GF-D8 (cell line): ENCODE measurements at places on chromosomes 7 and 10.

GRCh38 chr7:74430961-74431466, 22.7 kb upstream of the GTF2IRD1 start:
- no peak for DNase-seq

GRCh38 chr7:39749717-39750116, 126.3 kb downstream of the RALA start:
- no peak for DNase-seq

DNA sequence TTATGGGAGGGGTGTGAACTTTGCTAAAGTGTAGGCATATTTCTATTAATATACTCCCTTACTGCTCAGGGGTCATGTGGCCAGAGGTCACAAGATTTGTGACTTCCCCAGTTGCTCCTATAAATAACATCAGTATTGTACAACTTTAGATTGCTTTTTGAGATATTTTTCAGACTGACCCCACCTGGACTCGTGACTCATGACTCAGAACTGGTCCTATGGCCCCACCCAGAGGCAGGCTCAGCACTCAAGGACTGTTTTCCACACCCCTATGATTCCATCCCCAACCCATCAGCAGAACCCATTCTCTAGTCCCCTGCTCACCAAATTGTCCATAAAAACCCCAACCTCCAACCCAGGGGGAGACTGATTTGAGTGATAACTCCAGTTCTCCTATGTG, 2.7 kb upstream of the CUL2 start:
- DNase-seq, result peak; percentile 26

DNA sequence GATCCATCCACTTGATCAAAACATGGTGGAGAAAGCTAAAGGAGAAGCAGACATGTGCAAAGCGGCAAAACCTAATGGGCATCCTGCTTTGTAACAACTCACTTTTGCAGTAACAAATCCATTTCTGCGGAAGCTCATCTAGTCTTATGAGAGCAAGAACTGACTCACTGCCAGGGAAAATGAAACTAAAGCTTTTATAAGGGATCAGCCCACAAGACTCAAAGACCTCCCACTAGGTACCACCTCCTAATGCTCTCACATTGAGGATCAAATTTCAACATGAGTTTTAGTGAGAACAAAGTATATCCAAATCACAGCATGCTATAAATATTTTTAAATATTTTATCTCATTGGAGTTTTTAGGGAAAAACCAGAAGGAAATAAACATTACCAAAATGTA, 120.1 kb upstream of the GNAI1 start:
- DNase-seq, result no peak

DNA sequence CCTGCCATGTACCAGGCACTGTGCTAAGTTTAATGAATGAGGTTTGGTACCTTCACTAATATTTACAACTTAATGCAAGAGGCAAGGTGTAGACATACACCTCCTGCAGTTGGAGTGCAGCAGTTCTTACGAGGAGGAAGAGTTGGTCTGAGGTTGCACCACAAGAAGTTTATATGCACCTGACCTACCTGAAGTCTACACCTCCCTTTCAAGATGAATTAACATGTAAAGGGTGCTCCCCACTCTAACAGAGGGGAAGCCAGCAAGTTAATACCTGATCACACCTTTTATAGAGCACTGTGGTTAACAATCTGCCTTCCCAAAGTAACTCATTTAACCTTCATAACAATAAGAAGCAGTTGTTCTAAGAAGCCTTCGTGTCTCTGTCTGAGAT, 120.0 kb downstream of the LYZL1 start:
- no peak for DNase-seq

DNA sequence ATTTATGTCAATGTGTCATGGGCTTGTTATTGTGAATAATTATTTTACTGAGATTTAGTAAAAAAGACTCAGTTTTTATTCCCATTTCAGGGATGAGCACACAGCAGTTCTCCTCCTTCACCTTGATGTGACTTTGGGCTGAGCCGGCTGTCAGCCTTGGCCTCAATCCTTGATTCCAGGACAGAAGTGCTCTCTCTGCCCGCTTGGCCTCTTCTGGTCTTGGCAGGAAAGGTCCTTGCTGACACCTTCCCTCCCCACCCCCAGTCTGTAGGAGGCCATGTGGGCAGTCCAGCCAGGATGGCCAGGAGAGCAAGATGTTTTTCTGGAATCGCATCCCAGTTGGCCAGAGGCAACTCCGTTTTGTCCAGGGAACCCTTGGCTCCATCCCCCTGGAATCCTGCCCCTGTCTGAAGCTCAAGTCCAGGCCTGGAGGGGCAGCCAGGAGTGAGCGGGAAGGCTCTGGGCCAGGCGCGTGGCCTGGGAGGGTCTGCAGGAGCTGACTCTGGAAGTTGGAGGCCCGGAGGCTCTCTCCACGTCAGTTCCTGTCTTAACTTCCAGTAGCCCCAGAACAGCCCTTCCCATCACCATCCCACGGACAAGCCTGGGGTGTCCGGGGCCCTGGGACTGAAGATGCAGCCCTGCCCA, 100.9 kb downstream of the PDGFA start:
- no peak for DNase-seq
